ENCODE measurements at places on chromosomes 13 and 19. TPM values are rescaled to one million over a fixed set of nuclear protein-coding genes. Genes with fewer than 3 reads are reported as not detected.

C13orf46 gene
- total RNA-seq = 0.13 TPM

BCAM gene
- total RNA-seq = 205 TPM

SOX1 gene
- not detected for total RNA-seq

CBY2 gene
- total RNA-seq = not detected

SIGLEC9 gene
- not detected for total RNA-seq

SYNGR4 gene
- 0.51 TPM for total RNA-seq

SPACA4 gene
- not detected for total RNA-seq

ZNF471 gene
- total RNA-seq = 1.9 TPM

GNA15 gene
- not detected for total RNA-seq

PSG3 gene
- total RNA-seq = not detected

ZNF317 gene
- total RNA-seq = 16.0 TPM

SIGLEC6 gene
- total RNA-seq = not detected

PCP2 gene
- total RNA-seq = 1.4 TPM

IL12RB1 gene
- not detected for total RNA-seq

ZFP36 gene
- 15.0 TPM for total RNA-seq

JOSD2 gene
- 43.4 TPM for total RNA-seq

ZNF358 gene
- total RNA-seq = 95.7 TPM

NCAN gene
- not detected for total RNA-seq

LINGO3 gene
- not detected for total RNA-seq

ZNF235 gene
- total RNA-seq = 0.33 TPM

DOCK9 gene
- 63.1 TPM for total RNA-seq

NCR1 gene
- not detected for total RNA-seq

CCL25 gene
- total RNA-seq = not detected

ZNF433 gene
- total RNA-seq = 2.0 TPM

GRIK5 gene
- total RNA-seq = 5.6 TPM

VSIG10L gene
- total RNA-seq = 0.33 TPM

PDX1 gene
- total RNA-seq = not detected

FPR1 gene
- total RNA-seq = 0.81 TPM

TNNI3 gene
- total RNA-seq = not detected

PEG3 gene
- total RNA-seq = 0.51 TPM

ZNF607 gene
- 1.1 TPM for total RNA-seq

ZNF415 gene
- 2.2 TPM for total RNA-seq

ZNF724 gene
- 12.1 TPM for total RNA-seq

PINLYP gene
- 1.3 TPM for total RNA-seq

KIR2DL1 gene
- not detected for total RNA-seq

All from mesangial cell (primary cell).